ENCODE measurements at places on chromosomes 3 and 15.

DNA sequence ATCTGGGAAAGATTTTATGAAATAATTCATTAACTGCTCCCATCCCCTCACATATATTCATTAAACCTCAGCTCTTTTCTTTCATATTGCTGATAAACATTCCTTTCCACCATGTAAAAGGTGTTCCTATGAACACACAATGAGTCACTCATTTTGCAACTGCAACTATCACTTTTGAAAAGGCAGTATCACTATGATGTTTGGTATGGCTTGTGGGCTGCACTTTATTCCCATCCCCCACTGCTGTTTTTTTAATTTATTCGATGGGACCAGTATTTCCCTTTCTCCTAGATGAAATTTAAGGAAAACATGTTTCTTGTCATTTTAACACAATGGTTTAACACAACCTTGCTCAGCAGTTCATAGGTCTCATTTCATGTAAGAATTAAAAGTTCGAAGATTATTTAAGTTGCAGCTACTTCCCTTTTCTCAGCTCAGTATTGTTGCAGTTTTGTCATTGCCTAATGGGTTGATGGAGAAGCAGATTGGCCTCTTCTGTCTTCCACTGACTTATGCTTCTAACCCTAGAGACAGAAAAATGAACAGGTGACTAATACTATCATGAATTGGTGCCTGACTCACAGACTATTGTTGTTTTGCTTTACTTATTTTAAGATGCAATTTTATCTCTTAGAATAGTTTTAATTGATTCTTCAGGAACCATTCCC lies 280.3 kb downstream of the ZPLD1 start:
- DNase-seq: no peak

- DNase-seq: no peak
Observed at GRCh38 chr3:40190056-40190455, 119.5 kb upstream of the EIF1B start.

GRCh38 chr3:183309276-183309675 lies 56.2 kb downstream of the B3GNT5 start:
- no peak for DNase-seq

DNA sequence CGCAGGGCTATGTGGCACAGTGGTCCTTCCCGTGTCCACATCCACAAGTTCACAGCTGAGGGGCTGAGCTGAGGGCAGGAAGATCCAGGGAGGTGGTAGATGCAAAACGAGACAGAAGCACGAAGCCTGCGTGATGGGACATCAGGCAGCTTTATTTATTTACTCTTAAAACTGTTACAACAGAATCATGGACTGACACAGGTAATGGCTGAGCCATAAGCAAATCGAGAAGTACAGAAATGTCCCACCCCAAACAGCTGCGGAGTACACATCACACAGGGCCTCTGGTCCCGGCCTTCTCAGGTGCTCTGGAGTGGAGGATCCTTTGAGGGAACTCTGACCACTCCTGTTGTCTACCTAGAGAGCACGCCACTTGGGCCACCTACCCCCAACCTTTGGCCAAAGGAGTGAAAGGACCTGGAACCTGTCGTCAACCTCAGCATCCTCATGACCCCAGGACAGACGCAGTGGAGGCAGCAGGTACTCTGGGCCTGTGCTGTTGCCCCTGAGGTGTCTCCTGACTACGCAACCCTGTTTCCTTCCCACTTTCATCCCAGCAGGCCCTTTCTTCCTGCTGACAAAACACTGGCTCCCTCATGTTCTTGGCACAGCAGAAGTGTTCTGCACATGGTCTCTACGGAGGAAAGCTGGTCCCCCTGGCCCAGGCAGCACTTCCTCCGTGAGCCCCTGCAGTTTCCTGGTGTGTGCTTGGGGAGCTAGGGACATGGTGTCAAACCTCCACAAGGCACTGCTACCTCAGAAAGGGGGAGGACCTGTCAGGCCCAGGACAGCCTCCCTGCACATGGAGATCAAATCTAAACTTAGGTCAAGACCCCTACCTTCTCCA lies 47.8 kb downstream of the DHX30 start:
- no peak for DNase-seq

GRCh38 chr15:93072011-93072410 lies 17.0 kb downstream of the RGMA start:
- no peak for DNase-seq

GRCh38 chr3:104738271-104738670 lies 628.4 kb upstream of the ALCAM start:
- DNase-seq: no peak

GRCh38 chr3:141380987-141381386 lies 12.7 kb downstream of the ZBTB38 start:
- DNase-seq: no peak

GRCh38 chr15:32651229-32651837 lies 9.8 kb downstream of the SCG5 start:
- DNase-seq: peak; percentile 71

All from ELF-1 (cell line).